ENCODE measurements at places on chromosomes 16 and 17. TPM values are rescaled to one million over a fixed set of nuclear protein-coding genes. Genes with fewer than 3 reads are reported as not detected.
A peak's percentile ranks its signal among the peaks of the same experiment; 100 is the strongest.

Gene GDPD3
- 14.5 TPM for polyA plus RNA-seq

Gene TOM1L1
- 104 TPM for polyA plus RNA-seq

Gene CHST5
- polyA plus RNA-seq = 1.2 TPM

Gene SMCR8
- polyA plus RNA-seq = 15.3 TPM

Gene C17orf113
- 3.7 TPM for polyA plus RNA-seq

Gene TBC1D3C
- not detected for polyA plus RNA-seq

Gene QPRT
- polyA plus RNA-seq = 146 TPM

Gene SRL
- polyA plus RNA-seq = 1.6 TPM

Gene ATXN7L3
- polyA plus RNA-seq = 72.7 TPM

Gene TPSB2
- not detected for polyA plus RNA-seq

- DNase-seq = no peak
These were observed 52.1 kb upstream of the TMEM132E start for GRCh38 chr17:34527136-34527907.

DNA sequence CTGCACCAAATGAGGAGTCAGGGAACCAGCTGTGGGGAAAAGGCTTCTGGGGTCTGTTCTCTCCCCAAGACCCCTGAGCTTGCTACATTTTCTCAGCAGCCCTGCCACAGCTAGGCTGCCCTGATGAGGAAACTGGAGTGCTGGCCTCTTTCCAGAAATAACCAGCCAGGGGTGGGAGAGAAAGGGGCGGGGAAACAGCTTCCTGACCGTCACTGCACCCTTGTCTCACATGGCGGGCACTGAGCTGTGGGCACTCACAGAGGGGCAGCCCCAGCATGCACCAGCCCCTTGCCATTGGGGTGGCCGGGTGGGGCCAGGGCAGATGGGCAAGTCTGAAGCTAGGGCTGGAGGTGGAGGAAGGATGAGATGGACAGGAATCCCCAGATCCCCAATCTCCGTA, 2.9 kb downstream of the SRL start:
- no peak for DNase-seq

DNA sequence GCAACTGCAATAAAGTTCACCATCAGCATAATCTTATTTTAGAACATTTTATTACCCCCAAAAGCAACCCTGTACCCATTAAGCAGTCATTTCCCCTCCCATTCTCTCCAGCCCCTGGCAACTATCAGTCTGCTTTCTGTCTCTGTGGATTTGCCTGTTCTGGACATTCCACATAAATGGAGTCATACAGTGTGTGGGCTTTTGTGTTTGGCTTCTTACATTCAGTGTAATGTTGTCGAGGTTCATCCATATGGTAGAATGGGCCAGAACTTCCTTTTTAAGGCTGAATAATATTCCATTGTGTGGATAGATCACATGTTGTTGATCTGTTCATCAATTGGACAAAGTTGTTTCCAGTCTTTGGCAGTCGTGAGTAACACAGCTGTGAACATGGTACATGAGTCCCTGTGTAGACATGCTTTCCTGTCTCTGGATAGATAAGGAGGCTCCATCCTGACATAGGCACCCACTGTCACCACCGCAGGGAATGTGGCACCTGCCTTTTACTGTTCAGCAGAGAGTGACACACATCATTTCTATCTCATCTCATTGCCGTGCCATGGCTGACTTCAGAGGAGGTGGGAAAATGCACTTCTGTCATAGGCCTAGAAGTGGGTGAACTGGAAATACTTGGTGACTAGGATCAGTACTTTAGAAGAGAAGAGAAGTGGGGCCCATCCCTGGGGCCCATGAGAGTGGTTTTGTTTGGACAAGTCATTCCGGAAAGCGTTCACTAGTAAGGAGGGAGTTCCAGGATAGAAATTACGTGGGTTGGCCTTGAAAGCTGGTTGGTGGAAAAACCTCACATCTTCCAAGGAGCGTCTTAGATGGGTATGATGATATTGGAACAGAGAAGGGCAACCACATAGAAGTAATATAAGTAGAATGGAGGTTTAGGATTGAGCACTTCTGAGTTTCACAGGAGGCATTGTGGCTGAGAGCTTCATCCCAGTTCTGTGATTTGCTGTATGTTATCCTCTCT, 25.8 kb downstream of the EPN2 start:
- no peak for DNase-seq

DNA sequence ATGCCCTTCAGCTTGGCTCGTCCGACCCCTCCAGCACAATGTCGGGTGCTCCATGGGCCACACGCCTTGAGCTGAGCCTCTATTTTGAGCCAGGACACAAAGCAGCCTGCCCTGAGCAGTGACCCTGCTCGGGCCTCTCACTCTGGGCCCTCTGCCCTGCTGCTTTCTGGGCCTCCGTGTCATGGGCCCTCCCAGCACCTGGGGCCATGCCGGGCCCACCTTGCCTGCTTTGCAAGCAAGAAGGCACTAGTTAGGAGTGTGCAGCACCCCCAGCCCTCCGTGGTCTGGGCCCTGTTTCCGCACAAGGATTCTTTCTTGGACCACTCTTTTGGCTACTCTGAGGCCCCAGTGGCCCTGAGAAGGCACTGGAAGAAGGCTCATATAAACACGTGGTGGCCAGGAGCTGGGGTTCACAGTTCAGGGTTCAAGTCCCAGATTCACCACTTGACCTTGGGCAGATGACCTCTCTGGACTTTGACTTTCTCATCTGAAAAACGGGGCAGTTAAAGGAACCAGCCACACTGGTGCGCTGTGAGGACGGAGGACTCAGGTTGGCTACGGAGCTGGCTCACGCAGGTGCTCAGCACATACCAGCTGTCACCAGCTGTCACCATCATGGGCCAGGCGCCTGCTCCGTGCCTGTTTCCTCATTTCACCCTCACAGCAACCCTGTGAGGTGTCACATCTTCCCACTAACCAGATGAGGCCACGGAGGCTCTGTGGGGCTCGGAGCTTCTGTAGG, 166.0 kb upstream of the GSE1 start:
- no peak for DNase-seq

GRCh38 chr16:67258161-67258835, 9.5 kb downstream of the SLC9A5 start:
- no peak for DNase-seq

- no peak for DNase-seq
These were observed 91.1 kb downstream of the RPA1 start for GRCh38 chr17:1920948-1921351.

- DNase-seq = no peak
These were observed 29.6 kb downstream of the DNAH3 start for GRCh38 chr16:21120976-21121520.

- no peak for DNase-seq
These were observed 9.0 kb downstream of the IRX5 start for GRCh38 chr16:54939510-54940278.

- no peak for DNase-seq
These were observed 180.1 kb downstream of the SPECC1 start for GRCh38 chr17:20189302-20189701.

GRCh38 chr17:49361129-49361901, 735 bp downstream of the ZNF652 start:
- no peak for DNase-seq

GRCh38 chr17:55576237-55576995, 65.2 kb upstream of the SMIM36 start:
- no peak for DNase-seq

DNA sequence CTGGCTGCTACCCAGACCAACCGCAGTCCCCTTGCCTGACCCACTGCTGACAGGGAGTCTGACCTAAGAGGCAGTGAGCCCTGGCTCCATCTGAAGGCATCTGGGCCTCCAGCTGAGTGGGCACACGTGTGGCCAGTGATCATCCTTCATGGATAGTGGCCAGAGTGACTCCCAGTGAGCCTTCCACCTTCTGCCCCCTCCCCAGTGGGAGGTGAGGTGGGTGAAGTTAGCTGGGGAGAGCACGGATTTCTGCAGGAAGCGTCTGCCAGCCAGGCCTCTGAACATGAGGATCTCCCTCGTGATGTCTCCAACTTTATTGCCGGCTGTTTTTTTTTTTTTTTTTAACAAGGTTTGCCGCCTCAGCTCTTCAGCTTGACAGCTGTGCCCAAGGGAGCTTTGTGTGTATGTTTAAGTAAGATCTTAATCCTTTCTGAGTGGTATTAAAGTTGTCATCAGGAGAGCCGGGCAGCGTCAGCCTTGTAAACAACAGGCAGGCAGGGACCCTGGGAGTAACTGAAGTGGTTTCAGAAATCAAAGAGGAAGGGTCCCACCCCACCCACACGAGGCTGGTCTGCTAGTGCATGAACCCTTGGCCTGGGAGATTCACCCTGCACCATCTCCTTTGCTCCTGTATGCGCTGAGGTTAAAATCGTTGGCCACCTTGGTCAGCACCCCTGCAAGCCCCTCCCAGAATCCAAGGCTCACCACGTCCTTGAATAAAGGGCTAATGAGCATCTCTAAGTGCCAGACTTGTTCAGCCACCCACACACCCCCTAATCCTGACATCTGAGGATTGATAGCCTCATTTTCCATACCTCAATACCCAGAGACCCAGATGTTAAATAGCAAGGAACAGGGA, 33.3 kb downstream of the RHBDL3 start:
- DNase-seq = no peak

DNA sequence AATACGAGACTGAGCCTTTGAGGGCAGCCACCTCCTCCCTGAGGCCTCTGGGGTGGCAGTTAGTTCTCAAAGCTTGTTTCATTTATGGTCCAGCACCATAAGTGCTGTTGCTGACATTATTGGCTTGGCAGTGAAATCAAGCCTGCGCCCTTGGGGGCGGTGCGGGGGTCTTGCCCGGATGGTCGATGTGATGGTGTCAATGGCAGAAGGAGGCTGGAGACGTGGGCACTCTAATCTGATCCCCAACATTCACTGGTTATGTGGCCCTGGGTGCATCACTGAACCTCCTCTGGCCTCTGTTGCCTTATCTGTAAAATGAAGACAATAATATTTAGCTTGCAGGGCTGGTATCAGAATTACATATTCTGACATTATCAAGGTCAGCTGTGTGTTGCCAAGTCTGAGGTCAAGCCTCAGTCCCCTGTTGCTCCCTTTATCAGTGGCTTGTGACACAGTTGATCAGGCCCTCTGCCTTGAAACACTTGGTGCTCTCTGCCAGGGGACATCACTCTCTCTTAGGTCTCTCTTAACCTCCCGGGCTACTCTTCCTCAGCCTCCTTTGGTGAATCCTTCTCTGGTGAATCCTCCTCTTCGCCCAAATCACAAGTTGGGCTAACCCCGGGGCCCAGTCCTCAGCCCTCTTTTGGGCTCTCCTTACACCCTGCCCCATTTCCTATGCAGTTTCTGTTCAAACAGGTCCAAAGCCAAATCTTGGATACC, 11.8 kb upstream of the TMEM220 start:
- DNase-seq = no peak

GRCh38 chr17:66567234-66568170, 265.1 kb downstream of the PRKCA start:
- peak; percentile 45 for DNase-seq

All from right renal pelvis (tissue), 4 donors.